CD4-positive, alpha-beta T cell treated with Interleukin-15 for 1 hour (primary cell): ENCODE measurements at places on chromosomes 12 and 14.

- DNase-seq: no peak
Observed at GRCh38 chr14:90105756-90106155, 44.0 kb downstream of the KCNK13 start.

DNA sequence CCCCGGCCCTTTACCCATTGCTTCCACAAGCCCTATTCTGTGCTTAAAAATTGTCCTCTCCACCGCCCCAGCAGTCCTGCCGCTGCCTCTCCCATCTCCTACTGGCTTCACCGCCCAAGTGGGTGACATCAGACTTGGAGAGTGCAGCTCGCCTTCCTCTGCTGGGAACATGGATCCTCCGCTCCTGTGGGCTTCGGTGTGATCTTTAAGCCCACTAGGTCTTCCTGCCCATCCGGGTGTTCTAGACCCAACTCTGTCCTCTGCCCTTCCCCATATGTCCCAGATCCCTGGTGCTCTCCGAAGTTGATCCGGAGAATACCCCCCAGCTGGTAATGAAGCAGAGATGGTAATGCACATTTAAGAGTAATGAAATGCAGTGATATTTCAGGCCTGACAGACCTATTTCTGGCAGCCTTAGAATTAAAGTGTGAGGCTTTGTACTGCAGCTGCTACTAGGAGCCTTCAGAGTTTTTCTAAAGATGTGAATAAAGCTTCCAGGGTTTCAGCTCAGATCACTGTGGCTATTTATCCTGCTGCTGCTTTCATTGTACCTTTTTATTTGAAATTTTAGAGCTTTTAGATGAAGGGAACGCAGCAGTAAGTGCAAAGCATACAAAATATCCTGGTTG is 22.9 kb upstream of the CTDSP2 start:
- no peak for DNase-seq

GRCh38 chr14:23175823-23176222 is 7.6 kb downstream of the SLC7A8 start:
- DNase-seq: no peak

DNA sequence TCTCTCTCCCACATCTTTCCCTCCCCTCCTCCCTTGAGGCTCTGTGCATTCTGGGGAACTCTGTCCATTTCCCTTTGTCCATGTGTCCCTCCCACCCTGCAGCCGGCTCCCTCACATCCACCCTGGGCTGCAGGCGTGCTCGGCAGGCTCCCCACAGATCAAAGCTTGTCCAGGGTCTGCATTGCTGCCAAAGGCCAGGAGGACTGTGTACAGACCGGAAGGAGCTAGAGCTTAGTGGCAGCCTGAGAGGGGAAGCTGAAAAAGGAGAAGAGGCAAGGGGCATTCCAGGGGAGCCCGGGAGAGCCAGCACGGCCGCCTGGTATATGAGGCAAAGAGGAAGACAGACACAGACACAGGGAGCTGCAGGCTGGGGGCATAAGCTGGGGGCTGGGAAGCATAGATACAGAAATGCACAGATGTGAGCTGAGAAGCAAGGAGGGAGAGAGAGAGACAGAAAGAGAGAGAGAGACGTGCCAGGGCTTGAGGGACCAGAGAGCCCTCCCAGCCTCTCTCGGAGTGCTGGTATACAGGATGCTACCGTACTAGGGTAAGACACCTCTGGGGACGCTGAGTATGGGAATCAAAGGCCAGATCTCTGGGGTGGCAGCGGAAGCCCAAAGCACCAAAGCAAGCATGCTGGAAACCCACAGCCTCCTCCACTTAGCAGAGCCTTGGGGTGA is 3.3 kb downstream of the CD4 start:
- DNase-seq: peak; percentile 64

- no peak for DNase-seq
Observed at GRCh38 chr14:68753690-68754089, 39.2 kb downstream of the ZFP36L1 start.

DNA sequence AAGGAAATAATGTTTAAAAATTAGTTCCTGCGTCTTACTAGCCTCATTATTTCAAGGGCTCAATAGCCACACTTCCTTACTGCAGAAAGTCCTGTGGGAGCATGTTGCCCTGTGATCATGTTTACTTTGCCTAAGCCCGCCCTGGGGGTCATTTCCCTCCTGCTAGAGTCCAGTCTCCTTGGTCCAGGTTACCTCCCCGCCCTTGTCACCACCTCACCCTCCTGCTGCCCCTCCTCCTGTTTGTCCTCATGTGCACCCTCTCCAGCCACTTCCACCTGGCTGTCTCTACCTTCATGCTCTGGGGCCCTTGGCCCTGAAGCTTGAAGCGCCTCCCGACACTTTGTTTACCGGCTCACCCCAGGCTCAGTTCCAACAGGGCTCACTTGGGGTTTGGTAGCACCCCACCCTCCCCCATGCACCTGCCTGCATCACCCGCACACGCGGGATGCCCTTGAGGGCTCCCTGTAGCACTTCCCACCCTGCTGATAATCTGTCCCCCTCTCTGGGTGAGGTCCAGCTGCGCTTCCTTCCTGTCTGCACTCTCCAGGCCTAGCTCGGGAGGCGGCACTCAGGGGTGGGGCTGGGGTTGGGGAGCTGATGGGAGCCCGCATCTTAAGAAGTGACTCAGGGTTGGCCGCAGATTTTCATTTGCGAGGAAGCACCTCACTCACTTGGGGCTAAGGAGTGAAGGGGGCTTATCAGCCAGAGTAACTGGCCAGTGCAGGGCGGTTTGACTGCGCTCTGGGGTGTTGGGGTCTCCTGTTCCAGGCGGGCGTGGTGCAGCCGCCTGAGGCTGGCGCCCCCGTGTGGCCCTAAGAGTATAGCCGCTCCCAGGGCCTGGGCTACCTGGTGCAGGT is 40.1 kb downstream of the SMIM41 start:
- peak; percentile 48 for DNase-seq

GRCh38 chr14:89283327-89284060 is 133.5 kb downstream of the FOXN3 start:
- no peak for DNase-seq

- DNase-seq: no peak
Observed at GRCh38 chr12:45093051-45093450, 42.2 kb upstream of the DBX2 start.

GRCh38 chr12:108116254-108116653 is 12.8 kb upstream of the WSCD2 start:
- DNase-seq: no peak

GRCh38 chr12:55906056-55906455 is 21.6 kb downstream of the PYM1 start:
- no peak for DNase-seq

GRCh38 chr12:130552483-130552996 is 163.6 kb downstream of the RIMBP2 start:
- DNase-seq: no peak

GRCh38 chr12:42961395-42961794 is 371.8 kb upstream of the PRICKLE1 start:
- DNase-seq: no peak

DNA sequence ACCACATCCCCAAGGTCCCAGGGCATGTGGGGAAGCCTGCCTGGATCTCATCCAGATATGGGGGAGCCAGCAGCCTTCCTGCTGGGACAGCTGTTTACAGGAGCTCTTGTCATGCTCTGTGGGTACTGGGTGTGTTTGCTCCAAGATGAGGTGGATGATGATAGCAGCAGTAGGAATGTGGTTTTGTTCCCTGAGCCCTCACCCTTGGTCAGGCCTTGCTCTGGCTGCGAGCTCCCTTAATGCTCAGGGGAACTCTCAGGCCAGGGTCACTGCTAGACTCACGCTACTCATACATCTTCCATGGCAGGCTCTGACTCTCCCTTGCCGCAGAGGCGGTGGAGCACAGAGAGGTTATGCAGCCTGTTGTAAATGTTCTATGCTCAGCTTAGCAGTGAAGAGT is 990.3 kb downstream of the AACS start:
- no peak for DNase-seq
